ENCODE measurements at places on chromosomes 12 and 14. TPM values are rescaled to one million over a fixed set of nuclear protein-coding genes. Genes with fewer than 3 reads are reported as not detected.

PZP gene
- under 0.01 TPM for total RNA-seq

PLCZ1 gene
- not detected for total RNA-seq

CCDC60 gene
- not detected for total RNA-seq

BMP4 gene
- 14.6 TPM for total RNA-seq

UBE2N gene
- 40.3 TPM for total RNA-seq

ETFBKMT gene
- total RNA-seq: 1.9 TPM

ENDOU gene
- not detected for total RNA-seq

CFAP251 gene
- total RNA-seq: 2.3 TPM

PRR4 gene
- 1.3 TPM for total RNA-seq

CCDC177 gene
- total RNA-seq: under 0.01 TPM
